Stimulated activated CD4-positive, alpha-beta T cell treated with anti-CD3 and anti-CD28 coated beads, TNF-alpha, amount 100 ng/mL, for 24 hours (primary cell): ENCODE measurements at places on chromosomes 7 and 10.

DNA sequence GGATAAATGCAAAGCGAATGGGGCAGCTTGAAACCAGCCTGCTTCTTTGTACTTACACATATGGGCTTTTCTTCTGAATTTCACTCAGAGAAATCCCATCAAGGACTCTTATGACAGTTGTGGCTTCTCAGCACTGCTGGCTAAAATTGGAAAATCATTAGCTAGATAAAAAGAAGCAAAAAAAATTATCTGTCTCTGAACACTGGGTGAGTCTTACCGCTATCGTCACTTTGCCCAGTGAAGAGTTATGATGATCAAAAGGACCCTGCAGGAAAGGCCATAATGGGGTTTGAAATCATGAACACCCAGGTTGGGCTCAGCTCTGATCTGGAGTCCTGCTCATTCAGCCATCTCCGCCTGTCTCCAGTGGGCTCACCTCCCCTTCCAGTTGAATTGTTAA, 34.3 kb downstream of the AOAH start:
- DNase-seq, result no peak

GRCh38 chr7:132084776-132085388, 491.4 kb downstream of the PLXNA4 start:
- no peak for DNase-seq

DNA sequence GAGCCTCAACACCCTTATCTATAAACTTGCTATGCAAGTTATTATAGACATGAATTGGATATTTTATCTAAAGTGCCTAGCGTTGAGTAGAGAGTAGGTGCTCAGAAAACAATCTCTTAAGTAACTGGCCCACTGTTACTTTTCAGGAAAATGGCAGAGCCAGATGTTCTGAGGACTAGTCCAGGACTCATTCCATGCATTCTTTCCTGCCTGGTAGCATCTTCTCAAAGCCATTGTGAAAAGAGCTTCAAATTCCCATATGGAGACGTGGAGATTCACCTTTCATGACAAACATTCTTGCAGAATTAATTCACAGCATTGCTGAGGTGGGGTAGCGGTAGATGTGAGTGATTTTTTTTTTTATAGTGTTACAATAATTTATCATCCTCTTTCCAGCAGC, 35.9 kb upstream of the ITPRID1 start:
- DNase-seq, result no peak

DNA sequence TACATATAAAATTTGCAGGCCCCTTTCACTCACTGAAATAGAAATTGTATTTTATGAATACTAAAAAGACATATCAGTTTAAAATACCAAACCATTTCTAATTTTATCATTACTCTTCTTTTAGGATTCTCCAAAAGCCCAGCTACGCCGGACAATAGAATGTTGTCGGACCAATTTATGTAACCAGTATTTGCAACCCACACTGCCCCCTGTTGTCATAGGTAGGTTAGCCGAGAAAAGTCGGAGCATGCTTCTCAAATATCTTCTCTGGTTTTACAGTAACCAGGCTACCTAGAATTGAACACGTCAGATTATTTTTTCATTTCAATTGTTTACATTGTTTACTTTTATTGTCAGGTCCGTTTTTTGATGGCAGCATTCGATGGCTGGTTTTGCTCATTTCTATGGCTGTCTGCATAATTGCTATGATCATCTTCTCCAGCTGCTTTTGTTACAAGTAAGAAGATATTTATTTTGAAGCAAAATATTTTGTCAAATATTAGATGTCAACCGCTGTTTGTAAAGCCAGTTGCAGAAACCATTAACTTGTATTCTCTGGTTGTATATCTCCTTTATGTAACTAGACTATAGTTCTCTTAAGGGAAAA, 57.6 kb downstream of the MMRN2 start:
- peak; percentile 20 for DNase-seq

DNA sequence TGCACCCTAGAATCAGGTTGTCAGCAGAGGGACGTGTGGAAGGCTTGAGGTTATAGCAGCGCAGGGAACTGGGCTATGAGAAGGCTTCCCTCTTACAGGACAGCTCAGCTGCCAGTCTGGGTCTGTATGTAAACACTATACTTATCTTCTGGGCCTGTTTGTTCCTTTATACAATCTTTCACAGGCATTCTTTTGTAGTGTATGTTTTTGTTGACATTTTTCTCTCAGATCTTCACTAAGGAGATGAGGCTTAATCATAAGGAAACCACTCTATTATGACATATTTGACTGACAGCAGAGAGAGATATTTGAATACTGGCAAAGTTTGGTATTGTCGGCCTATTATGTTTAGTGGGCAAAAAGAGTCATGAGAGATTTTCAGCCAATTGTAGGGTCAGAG, 929 bp downstream of the GBF1 start:
- no peak for DNase-seq

GRCh38 chr10:24556750-24557742, 166.6 kb downstream of the ARHGAP21 start:
- no peak for DNase-seq

- DNase-seq, result no peak
Measured at GRCh38 chr7:137305901-137306621, 37.5 kb downstream of the PTN start.

GRCh38 chr10:68132391-68132790, 23.1 kb downstream of the MYPN start:
- no peak for DNase-seq

DNA sequence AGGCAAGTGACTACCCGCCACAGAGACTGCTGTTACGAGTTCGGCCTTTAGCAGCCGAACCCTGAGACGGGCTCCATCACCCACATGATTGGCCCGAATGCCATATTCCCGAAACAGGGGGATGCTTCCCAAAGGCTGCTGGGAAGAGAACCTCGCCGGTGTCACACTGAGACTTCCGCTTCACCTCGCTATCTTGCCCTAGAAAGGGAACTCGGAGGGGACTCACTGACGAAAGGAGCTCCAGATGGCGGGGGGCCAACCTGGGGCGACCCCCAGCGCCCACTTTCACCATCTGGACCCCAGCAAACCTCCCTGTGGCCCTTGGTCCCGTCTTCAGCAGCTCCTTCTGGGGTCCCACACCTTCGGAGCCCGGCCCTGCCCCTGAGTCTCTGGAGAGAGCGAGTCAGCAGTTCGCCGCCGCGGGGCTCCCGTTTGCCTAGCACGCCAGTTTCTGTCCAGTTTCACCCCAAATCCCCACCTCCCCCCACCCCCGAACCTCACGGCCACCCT, 529 bp downstream of the HPS1 start:
- DNase-seq, result no peak

- no peak for DNase-seq
Measured at GRCh38 chr7:76292213-76292573, 10.3 kb upstream of the HSPB1 start.

DNA sequence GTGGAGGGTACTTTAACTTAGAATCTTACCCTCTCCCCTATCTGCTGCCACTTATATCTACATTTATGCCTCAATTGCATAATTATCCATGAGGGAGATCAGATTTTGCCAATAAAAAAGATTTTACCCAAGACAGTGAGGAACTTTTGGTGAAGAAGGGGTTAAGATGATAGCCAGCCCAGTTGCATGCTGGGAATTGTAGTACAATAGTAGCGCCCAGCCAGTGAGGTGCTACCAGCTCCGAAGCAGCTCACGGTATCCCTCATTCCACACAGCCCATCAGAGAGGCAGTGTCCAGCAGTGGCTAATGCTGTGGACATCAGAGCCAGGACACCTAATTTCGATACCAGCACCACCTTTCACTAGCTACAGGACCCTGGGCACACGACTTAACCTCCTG, 5.9 kb upstream of the LGI1 start:
- DNase-seq, result no peak

DNA sequence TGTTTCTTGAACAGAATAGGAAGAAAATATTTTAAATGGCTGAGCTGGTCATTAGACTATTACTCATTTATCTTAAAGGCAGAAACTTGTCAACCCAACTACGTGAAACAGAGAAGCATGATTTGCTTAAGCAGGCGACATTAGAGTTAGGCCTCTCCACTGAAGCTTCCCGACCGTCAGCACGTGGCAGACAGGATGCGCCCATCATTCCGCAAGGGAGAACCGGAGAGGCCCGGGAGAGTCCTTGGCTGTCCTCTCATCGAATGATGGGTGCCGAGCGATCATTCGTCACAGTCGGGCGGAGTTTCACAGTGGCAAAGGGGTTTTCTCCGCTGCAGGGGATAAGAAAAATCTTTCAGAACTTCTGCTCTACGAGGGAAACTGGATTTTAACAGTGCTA, 11.8 kb downstream of the BRI3 start:
- DNase-seq, result no peak

DNA sequence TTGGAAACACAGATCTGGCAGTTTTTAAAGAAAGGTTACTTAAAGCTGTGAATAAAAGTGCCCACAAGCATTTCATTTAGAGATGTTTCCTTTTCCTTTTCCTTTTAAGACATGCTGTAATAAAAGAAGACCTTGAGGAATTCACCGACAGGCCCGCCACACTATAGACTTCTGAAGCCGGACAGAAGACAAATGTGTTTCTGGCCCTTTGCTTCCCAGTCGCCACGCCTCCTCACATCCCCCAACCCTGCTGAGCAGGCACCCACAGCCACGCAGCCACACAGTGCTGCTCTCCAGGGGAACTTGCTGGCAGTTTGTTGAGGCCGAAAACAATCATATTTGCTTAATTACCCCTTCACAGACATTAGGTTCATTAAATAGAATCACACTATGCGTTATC, 83.4 kb downstream of the SLC25A13 start:
- no peak for DNase-seq

DNA sequence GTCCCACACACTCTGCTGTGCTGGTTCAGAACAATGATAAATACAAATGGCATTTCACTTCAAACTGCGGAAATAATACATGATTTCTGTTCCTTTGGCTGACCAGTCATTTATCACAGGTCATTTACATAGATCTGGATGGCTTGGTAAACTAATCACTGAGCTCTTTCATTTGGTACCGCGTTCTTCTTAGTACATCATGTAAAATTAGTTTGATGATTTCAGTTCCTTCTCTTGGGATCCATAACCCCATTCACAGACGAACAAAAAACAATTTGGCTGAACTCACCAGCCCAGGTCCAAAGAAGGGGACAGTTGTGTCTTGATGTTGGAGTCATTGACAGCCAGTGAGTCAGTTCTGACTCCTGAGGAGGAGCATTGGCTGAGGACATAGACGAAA, 689.8 kb downstream of the INHBA start:
- DNase-seq, result no peak

DNA sequence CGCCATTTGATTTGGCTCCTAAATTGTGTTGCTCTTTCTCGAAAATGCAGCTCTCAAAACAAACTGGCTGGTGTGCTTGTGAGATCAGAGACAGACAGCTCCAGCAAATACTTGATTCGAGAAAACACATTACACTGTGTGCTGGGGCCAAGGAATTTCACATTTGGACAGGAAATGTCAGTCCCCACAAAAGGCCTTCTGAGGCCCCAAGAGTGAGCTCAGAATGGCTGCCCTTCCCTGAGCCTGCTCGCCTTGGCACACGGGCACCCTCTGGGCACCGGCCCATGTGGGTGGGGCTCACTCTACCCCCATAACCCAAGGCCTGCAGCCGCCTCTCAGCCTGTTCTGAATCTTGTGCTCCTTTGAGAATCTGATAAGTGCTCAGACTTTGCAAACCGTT, 13.9 kb upstream of the HSPA12A start:
- no peak for DNase-seq
